ENCODE measurements at places on chromosomes 5 and 9.
A peak's percentile ranks its signal among the peaks of the same experiment; 100 is the strongest.

- peak; percentile 15 for DNase-seq
These were observed 9.1 kb downstream of the PTCH1 start for GRCh38 chr9:95507464-95508241.

GRCh38 chr9:25975667-25976066, 297.4 kb upstream of the TUSC1 start:
- DNase-seq = no peak

DNA sequence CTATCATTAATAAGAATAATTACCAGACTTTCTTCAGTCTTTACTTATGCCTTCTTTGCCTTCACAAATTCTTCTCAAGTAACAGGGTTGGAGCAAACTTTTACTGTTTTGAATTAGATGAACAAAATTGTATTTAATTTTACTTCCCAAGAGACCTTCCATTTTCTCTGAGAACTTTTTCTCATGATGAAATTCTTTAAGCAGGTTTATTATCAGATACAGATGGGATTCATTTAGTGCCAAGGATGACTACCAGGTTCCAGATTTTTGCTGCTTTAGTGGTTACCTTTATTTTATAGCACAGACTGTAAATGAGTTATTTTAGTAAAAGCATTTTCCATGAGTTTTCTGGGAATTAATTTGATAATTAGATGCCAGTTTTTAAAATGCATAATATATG, 125.1 kb downstream of the GDNF start:
- no peak for DNase-seq

- DNase-seq = no peak
These were observed 612 bp upstream of the ATG10 start for GRCh38 chr5:81971111-81971711.

DNA sequence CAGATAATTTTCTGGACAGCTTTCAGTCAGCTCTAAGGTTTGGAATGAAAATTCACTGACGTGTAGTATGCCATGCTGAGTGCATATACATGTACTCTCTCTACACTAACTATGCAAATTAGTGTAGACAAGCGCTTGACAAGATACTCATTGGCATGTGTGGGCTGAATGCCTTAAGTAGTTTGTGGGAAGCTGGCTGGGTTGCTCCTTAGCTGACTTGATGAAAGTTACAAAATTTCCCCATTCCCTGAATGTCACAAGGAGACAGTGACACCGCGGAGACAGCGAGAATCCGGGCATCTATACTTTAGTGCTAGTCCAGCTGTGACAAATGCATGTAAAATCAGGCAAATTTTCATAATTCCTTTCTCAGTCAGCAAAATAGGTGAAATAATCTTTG, 51.6 kb upstream of the C5orf46 start:
- no peak for DNase-seq

DNA sequence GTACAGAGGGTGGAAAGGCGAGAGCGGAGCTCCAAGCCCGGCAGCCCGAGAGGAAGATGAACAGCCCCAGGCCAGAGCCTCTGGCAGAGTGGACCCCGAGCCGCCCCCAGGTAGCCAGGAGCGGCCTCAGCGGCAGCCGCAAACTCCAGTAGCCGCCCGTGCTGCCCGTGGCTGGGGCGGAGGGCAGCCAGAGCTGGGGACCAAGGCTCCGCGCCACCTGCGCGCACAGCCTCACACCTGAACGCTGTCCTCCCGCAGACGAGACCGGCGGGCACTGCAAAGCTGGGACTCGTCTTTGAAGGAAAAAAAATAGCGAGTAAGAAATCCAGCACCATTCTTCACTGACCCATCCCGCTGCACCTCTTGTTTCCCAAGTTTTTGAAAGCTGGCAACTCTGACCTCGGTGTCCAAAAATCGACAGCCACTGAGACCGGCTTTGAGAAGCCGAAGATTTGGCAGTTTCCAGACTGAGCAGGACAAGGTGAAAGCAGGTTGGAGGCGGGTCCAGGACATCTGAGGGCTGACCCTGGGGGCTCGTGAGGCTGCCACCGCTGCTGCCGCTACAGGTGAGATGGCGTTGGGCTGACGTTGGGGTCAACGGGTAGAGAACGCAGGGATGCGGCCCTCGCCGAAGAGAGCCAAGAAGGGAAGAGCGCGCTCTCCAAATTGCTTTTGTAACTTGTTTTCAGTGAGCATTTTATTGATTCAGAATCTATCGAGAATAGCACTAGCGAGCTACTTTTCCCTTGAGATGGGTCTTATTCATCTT, at the start of gene PTGER4:
PTGER4 (plus strand) TSS at position 3 of the 769 bp plus-strand sequence. CDS start 1,079 bp downstream, outside the sequence.
- no peak for DNase-seq

DNA sequence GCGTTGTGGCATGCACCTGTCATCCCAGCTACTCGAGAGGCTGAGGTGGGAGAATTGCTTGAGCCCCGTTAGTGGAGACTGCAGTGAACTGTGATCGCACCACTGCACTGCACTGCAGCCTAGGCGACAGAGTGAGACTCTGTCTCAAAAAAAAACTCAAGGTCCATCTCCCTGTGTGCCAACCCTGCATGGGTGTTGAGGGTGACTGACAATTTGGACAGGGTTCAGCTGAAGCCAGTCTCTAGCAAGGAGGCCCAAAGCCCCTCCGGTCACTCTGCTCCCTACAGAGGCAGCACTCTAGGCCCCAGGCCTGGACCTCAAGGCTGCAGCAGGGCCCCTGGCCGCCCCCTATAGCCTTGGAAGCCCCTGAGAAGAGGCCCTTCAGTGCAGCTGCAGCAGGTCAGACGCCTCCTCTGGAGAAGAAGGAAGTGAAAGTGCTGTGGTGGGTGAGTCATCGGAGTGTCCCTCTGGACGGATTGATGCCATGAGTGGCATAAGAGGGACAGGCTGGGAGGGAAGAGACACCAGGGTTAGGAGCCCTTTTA, 39.2 kb upstream of the NEK6 start:
- DNase-seq = peak; percentile 90

GRCh38 chr5:37638897-37639296, 200.9 kb downstream of the GDNF start:
- no peak for DNase-seq
